Placental pericyte (primary cell): ENCODE measurements at places on chromosomes 5 and 9. TPM values are rescaled to one million over a fixed set of nuclear protein-coding genes. Genes with fewer than 3 reads are reported as not detected.

The PNPLA7 gene
- total RNA-seq, result 0.86 and 1.1 TPM in 2 replicates

The INSL4 gene
- not detected in 2 replicates for total RNA-seq

The CSF1R gene
- total RNA-seq, result 0.66 and 1.1 TPM in 2 replicates

The TIMD4 gene
- total RNA-seq, result not detected in 2 replicates

The TSSK1B gene
- total RNA-seq, result 0.57 and 0.66 TPM in 2 replicates

The PCDHA4 gene
- total RNA-seq, result under 0.01 and 0.14 TPM in 2 replicates

The PHPT1 gene
- 54.8 and 63.5 TPM in 2 replicates for total RNA-seq

The CLIC3 gene
- total RNA-seq, result 4.3 and 12.7 TPM in 2 replicates

The PCDHA3 gene
- 0.14 and 0.22 TPM in 2 replicates for total RNA-seq

The PLEKHG4B gene
- under 0.01 and 1.1 TPM in 2 replicates for total RNA-seq

The GRXCR2 gene
- total RNA-seq, result not detected in 2 replicates

The EPB41L4A gene
- 0.22 and 0.29 TPM in 2 replicates for total RNA-seq

The CCDC187 gene
- total RNA-seq, result not detected in 2 replicates

The C5orf63 gene
- total RNA-seq, result 3.5 and 3.6 TPM in 2 replicates

The SPATA31E1 gene
- total RNA-seq, result not detected in 2 replicates

The BRINP1 gene
- not detected in 2 replicates for total RNA-seq

The GCNT4 gene
- 1.1 and 1.3 TPM in 2 replicates for total RNA-seq

The EXD3 gene
- 5.4 and 8.3 TPM in 2 replicates for total RNA-seq

The KCNIP1 gene
- total RNA-seq, result not detected in 2 replicates

The ABLIM3 gene
- 18.6 and 71.4 TPM in 2 replicates for total RNA-seq

The PCDHA13 gene
- not detected in 2 replicates for total RNA-seq

The ARL14EPL gene
- not detected in 2 replicates for total RNA-seq

The IL33 gene
- total RNA-seq, result 67.2 and 175 TPM in 2 replicates

The KCNV2 gene
- total RNA-seq, result not detected in 2 replicates

The GFI1B gene
- not detected in 2 replicates for total RNA-seq
